Posterior vena cava (tissue), 2 donors: ENCODE measurements at places on chromosomes 2 and 18. TPM values are rescaled to one million over a fixed set of nuclear protein-coding genes. Genes with fewer than 3 reads are reported as not detected.

Gene LYPD6
- total RNA-seq: 0.23 TPM

Gene ZBTB7C
- total RNA-seq: 14.8 TPM

Gene SALL3
- total RNA-seq: not detected

Gene LINC00305
- total RNA-seq: not detected

Gene IL1RL2
- total RNA-seq: 0.24 TPM

Gene ABCG5
- not detected for total RNA-seq

Gene IL1F10
- total RNA-seq: not detected

Gene IL36G
- not detected for total RNA-seq

Gene CAPN14
- total RNA-seq: 0.09 TPM

Gene CD8B2
- total RNA-seq: not detected

Gene PLCL1
- 7.5 TPM for total RNA-seq

Gene ZNF396
- total RNA-seq: 3.4 TPM

DNA sequence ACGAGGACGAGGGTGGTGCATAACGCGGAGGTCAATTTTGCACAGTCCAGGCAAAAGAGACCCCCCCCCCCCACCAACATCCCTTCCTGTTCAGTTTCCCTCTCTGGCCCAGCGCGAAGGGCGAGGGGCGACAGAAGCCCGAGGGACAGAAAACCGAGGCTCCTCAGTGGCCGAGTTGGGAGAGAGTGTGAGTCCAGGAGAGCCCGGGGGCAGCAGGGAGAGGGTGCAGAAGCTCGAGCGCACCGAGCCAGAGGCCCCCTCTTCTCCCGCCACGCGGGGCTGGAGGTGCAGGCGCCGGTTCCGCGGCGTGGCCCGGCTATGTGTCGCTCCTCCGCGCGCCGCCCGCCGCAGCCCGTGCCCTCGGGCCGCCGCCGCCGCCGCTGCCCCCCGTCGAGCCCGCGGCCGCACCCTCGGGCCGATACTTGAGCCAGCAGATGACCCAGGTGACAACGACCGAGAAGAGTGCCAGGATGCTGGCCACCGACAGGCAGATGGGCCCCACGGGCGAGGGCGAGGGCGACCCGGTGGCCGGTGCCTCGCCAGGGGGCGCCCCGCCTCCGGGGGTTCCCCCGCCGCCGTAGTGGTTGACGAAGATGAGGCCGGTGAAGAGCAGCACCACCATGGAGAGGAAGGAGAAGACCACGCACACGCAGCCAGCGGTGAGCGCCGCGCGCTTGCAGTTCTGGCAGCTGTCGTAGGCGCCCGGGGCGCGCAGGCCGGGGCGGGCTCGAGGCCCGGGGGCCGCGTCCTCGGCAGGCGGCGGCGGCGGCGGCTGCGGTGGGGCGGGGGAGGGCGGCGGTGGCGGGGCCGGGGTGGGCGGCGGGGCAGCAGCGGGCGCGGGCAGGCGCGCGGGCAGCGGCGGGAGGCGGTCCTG is 20.2 kb upstream of the PAX3 start:
- DNase-seq: peak; percentile 76

- no peak for DNase-seq
These were observed 11.4 kb downstream of the WDSUB1 start for GRCh38 chr2:159275111-159275510.

- DNase-seq: peak; percentile 73
These were observed 82.2 kb upstream of the GPC1 start for GRCh38 chr2:240353086-240353798.

DNA sequence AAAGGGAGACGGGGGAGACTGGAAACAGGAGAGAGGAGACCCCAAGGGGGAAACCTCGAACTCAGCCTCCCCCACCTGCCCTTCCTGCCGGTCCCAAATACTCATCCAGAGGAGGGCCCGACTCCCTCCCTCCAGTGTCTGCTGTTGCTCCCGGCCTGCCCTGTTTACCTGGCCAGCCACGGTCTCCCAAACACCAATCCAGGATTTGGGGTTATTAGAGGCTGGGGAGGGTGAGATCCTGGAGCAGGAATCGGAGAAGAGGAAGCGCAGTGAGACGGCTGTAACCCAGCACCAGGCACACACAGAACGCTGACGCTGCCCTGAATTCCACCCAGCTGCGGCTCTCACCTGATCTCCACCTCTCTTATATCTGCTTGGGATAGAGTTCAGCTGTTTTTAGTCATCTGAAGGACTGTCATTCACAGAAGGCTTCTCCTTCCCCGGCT is 213.0 kb downstream of the TNS1 start:
- DNase-seq: peak; percentile 75

DNA sequence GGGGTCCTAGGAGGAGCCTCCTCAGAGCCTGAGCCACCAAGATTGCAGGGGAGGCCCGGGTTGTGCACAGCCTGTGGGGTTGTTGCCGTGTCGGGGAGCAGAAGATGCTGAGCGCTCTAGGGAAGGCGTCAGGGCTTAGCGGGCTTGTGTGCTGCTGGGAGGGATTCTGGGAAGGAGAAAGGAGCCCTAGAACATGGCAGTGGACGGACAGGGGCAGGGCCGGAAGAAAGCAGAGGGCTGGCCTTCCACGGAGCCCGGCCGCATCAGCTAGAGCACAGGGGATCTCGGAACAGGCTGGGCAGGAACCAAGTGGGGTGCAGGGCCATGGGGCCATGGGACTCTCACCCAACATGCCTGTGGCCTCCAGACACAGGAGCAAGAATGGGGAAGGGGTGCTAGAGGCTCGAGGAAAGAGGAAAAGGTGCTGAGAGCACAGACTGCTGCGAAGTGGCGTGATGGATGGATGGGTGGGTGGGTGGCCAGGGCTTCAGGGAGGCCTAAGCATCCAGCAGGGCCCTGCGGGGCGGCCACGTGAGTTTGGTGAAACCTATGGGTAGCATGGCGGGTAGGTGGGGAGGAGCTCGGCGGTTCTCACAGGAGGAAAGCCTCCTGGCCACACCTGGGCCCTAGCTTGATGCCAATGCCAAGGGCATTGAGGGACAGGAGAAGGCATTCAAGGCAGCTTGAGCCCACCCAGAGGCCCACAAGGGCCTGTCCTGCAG is 35.8 kb downstream of the MTERF4 start:
- peak; percentile 74 for DNase-seq

- no peak for DNase-seq
These were observed 38.8 kb downstream of the ZEB2 start for GRCh38 chr2:144481109-144481508.

DNA sequence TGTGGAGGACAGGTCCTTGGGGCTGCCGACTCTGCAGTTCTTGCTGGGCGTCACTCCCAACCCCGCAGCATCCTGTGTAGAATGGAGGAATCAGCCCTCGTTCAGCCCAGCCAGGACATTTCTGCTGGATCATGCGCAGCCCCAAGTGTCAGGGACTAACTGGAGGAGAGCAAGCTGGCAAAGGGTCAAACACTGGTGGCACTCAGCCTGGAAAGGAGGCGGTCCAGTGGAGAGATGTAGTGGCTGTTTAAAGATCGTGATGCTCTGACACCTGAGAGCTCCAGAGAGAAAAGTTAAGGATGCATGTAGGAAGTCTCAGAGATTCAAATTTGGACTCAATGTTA is 63.6 kb upstream of the SH3RF3 start:
- no peak for DNase-seq

GRCh38 chr2:205654878-205655605 is 27.3 kb upstream of the NRP2 start:
- DNase-seq: no peak

GRCh38 chr18:51711298-51711889 is 513.9 kb upstream of the MEX3C start:
- DNase-seq: no peak

GRCh38 chr2:165013944-165014619 is 58.8 kb upstream of the SLC38A11 start:
- no peak for DNase-seq

DNA sequence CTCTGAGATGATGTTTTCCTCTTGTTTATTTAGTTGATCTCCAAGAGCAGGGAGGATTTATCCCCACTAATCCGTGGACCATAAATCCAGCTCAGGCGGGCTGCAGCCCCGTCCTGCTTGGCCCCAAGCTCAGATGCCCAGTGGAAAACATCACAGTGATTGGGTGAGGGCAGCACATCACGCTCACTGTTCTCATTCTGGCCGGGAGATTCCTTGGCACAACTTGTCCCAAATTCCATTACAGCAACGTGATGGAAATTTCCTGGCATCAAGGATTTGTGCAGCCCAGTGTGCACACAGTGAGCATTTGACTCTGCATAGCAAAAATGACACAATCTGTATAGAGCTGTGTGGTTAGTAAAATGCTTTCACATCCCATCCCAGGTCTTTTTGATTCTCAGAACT is 96.8 kb downstream of the VAPA start:
- no peak for DNase-seq

- DNase-seq: peak; percentile 78
These were observed 28.3 kb upstream of the OTOS start for GRCh38 chr2:240168546-240169361.

- no peak for DNase-seq
These were observed 14.3 kb downstream of the KCNH7 start for GRCh38 chr2:162824304-162824703.

GRCh38 chr2:26687801-26688200 is 4.7 kb upstream of the KCNK3 start:
- peak; percentile 46 for DNase-seq

DNA sequence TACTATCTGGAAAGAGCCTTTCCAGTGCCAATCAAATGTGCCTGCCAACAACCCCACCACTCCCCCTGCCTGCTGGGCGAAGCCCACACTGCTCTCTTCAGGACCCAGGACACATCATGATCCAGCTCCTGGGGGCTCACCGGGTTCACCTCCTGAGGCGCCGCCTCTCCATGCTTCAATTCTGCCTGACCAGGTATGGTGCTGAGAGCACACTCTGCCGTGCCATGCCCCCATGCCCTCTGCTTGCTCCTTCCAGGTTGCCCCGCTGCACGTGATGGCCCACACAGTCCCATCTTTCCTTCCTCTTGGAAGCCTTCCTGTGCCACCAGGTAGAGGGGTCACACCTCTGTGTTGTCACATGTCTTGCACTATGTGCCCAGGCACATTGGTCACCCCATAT is 47.5 kb downstream of the ASB18 start:
- no peak for DNase-seq

DNA sequence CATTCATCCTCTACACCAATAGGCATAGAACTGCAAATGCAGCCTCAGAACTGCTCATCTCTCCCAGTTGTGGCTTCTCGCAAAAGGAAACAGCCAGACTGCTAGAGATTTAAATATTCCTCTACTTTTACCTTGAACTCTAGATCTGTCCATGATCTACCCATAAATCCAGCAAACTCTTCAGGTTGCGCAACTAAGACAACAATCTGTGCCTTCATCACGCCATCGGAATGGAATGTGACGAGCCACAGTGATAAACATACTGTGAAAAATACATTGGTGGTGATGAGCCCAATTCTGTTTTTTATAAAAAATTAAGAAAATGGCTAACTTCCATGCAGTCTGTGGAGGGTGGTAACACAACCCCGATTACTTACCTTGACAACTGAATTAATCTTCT is 626.7 kb downstream of the LRRTM4 start:
- no peak for DNase-seq

GRCh38 chr18:68376926-68377325 is 338.0 kb downstream of the TMX3 start:
- no peak for DNase-seq

DNA sequence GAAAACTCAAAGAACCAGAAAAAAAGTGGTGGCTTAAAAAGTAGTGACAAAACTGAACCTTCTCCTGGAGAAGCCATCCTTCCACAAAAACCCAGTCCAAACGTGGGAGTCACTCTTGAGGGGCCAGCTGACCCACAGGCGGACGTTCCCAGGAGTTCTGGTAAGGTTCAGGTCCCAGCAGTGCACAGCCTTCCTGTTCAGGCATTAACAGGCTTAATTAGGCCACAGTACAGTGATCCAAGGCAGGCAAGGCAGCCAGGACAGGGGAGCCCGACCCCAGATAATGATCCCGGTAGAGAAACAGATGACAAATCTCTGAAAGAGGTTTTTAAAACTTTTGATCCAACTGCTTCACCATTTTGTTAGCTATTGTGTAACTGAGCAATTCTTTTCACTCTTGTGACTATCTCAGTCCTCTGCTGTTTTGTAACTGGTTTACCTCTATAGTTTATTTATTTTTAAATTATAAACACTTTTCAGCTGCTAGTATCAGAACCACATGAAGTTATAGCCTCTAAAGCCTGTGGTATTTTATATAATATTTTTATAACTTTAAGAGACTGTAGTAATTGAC is 56.8 kb downstream of the ZC3H6 start:
- no peak for DNase-seq

DNA sequence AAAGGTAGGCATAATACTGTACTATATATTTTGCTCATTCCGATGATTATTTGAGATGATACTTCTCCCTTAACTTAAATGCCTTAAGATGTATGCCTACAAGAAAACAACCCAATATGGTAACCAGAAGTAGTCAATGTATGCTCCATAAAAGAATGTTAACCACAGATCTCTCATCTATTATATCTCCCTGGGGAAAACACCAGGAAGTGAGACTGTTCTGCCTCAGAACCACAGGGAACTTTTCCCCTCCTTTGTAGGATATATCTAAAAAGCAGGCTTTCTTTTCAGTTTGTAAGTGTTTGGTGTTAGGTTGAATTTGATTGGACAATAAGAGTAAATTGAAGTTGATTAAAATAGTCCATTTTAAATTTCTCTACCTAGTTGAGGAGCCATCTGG is 1160.5 kb upstream of the NXPH2 start:
- no peak for DNase-seq

DNA sequence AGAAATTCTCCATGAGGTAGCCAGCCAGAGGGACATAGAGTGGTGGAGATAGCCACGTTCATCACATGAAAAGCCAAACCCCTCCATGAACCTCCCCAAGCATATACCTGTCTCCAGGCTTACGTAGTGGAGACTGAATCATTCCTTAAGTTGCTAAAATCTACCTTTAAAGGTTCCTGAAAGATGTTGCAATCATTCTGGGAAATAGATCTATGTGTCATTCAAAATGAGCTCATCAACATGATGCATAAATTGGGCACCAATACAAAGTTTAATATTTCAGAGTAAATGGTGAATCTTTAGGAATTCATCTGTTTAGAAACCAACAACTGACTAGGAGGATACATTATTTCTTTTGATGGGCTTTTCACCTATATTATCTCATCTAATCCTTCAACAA is 362.6 kb upstream of the ID2 start:
- DNase-seq: no peak

- DNase-seq: no peak
These were observed 179.7 kb downstream of the ACKR3 start for GRCh38 chr2:236749346-236749745.
